ENCODE measurements at places on chromosomes 12 and 14.

- DNase-seq: no peak
Observed at GRCh38 chr14:104239861-104240301, 101.5 kb downstream of the KIF26A start.

DNA sequence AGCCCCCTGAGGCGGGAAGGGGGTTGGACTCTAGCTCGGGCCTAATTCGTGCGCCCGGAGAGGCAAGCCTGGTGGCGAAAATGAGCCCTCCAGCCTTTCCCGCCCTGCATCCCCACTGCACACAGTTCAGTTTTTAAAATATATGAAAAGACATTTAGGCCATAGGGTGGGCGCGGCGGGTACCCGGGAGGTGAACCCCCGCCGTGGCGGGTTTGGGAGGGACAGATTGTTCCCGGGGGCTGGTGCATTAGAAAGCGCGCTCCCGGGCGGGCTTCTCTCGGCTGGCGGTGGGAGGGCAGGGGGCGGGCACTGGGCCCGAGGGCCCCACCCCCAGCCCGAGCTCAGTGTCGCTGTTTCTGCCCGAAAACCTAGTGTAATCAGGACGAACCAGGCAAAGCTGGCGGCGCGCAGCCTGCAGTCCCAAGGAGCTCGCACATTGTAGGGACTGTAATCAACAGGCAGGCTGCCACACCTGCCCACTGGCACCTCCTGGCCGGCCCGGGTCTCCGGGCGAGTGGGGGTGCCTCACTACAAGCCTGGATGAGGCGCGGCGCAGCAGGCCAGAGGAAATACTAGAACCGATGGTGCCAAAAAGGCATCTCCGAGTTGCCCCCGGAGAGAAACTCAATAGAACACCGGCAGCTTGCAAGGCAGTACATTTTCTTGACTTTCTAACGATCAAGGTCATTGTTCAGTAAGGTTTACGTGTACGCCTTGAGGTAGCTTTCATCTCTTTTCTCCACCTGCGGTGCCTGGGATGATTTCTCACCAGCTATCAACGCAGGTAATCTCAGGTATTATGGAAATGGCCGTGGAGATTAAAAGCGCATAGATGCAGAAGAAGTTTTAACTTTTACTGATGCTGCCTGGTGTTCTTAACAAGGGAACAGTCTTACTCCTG, 764 bp upstream of the SPTB start:
- peak; percentile 43 for DNase-seq

DNA sequence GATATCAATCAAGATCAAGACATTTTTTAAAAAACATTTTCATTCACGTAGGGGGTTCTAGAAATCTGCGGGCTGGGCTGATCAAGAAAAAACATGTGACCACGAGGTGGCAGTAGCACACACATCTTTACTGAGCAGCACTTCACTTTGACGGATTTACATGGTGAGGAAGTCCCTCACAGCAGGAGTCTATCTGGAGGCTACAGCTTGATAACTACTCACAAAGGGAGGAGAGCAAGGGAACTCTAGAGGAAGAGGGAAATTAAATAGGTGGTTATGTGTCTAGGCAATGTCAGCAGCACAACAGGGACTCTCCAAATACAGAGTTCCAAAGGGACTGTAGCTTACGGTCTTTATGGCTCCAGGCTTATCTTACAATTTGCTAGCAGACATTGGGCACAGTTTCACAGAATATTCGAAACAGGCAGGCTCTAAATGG, 248.1 kb downstream of the DPY19L2 start:
- DNase-seq: peak; percentile 7

- DNase-seq: no peak
Observed at GRCh38 chr12:60266381-60266852, 670.6 kb downstream of the SLC16A7 start.

- DNase-seq: no peak
Observed at GRCh38 chr12:92123780-92124688, 21.6 kb downstream of the BTG1 start.

DNA sequence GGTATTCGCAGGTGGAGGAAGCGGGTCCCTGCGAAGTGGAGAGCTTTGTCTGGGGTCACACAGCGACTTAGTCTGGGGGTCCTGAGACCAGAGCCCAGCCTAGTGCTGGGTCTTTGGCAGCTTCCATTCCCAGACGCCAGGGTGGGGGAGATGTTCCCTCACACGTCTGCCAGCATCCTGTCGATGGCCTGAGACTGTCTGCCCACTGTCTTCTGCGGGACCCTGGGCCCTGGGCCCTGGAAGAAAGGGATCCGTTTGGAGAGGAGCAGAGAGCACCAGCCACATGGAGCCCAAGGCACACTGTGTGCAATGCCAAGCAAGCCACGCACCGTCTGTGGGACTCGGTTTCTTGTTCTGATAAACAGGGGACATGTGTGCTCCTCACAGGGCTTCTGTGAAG, 197.2 kb downstream of the KIF26A start:
- DNase-seq: no peak

DNA sequence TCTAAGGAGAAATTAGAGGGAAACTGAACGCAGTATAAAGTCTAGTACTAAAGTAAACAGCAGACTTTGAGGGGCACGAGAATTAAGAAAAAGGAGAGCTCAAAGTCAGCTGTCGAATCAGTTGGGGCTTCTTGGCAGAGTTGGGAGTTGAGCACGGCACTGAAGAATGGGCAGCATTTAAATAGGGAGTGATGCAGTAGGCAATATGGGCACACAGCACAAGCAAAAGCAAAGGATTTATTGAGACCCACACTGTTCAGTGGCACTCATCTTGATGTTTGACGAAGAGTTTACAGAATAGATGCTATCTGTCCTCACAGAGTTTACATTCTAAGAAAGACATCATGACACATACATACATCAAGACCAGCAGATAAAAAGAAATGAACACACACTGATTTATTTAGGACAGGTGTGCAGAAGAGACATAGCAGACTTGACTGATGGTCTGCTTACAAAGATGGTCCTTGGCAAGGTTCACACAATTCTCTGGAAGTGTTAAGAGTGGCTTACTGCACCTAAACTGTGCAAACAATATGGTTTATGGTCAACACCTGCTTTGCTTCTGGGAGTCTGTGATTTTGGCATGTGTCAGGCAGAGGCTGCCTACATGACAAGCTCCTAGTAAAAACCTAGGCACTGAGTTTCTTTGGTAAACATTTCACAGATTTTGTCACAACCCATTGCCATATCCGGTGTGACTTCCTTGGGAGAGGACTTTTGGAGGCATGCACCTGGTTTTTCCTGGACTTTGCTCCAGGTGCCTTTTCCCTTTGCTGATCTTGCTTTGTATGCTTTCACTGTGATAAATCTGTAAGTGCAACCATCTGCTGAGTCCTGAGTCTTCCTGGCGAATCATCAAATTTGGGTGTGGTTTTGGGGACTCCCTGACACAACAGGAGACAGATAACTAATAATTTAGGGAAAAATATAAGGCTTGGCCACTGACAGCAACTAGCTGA, 26.3 kb downstream of the ALKBH1 start:
- DNase-seq: no peak

GRCh38 chr12:50032515-50032853, 7.2 kb upstream of the RACGAP1 start:
- no peak for DNase-seq

- no peak for DNase-seq
Observed at GRCh38 chr12:49557187-49557916, 10.6 kb downstream of the MCRS1 start.

GRCh38 chr12:130026608-130027176, 122.9 kb upstream of the TMEM132D start:
- DNase-seq: no peak

- no peak for DNase-seq
Observed at GRCh38 chr12:68780731-68781130, 27.2 kb upstream of the MDM2 start.

DNA sequence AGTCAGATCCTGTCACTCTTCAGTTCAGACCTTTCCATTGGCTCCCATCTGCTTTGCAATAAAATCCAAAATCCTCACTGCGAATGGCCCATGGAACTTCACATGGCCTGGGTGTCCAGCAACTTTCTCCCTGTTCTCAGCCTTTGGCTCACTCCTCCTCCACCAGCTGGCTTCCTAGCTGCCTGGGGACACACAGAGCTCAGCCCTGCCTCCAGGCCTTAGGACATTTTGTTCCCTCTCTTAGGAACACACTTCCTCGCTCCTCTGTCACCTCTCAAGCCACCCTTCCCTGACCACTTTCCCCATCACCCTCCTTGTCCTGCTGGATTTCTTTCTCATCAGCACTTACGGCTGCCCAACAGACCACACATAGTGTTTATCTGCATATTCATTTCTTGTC, 419.6 kb downstream of the MED13L start:
- DNase-seq: no peak

DNA sequence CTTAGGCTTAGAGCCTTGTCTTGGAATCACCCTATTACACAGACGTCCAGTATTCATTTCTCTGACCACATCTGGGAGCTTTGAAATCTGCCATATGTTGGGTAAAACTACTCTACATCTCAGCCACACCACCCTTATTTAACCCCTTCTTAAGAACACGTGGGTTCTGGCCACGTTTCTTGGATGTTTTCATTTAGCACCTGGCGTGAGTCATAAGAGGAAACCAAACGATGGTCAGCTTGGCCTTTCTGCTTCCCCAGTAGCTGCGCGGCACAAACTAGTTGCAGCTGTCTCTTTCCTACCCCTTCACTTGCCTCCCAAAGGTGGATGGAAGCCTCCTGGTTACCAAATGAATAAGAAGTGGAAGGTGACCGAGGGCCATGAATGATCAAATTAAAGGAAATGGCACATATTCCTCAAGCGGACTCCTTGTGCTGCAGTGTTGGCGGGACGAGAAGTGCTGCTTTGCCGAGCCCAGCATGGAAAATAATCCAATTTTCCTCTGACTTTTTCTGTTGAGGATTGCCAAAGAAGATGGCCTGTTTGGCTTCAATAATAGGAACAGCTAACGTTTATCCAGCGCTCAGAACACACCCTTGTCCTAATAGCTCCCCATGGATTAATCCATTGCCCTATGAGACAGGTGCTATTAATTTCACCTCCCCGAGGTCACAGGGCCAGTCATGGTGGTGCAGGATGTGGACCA, 154.1 kb downstream of the ZNF664 start:
- no peak for DNase-seq

GRCh38 chr12:29752121-29752520, 31.6 kb downstream of the TMTC1 start:
- DNase-seq: no peak

DNA sequence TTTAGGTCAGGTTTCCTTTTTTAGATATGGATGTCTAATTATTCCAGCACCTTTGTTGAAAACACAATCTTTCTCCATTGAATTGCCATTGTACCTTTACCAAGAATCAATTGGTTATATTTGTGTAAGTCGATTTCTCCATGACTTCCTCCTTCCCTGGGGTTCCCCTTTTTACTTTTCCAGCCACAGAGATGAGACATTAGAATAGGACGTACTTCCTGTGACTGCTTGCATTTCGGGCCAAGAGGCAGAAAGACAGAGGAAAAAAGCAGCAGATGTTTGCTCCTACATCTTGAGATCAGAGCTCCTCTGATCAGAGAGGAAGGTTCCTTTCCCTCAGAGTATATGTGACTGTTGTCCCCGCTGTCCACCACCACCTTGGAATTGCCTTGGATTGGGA, 453.7 kb upstream of the RGS6 start:
- DNase-seq: no peak

GRCh38 chr12:84922693-84923092, 10.1 kb upstream of the SLC6A15 start:
- no peak for DNase-seq

DNA sequence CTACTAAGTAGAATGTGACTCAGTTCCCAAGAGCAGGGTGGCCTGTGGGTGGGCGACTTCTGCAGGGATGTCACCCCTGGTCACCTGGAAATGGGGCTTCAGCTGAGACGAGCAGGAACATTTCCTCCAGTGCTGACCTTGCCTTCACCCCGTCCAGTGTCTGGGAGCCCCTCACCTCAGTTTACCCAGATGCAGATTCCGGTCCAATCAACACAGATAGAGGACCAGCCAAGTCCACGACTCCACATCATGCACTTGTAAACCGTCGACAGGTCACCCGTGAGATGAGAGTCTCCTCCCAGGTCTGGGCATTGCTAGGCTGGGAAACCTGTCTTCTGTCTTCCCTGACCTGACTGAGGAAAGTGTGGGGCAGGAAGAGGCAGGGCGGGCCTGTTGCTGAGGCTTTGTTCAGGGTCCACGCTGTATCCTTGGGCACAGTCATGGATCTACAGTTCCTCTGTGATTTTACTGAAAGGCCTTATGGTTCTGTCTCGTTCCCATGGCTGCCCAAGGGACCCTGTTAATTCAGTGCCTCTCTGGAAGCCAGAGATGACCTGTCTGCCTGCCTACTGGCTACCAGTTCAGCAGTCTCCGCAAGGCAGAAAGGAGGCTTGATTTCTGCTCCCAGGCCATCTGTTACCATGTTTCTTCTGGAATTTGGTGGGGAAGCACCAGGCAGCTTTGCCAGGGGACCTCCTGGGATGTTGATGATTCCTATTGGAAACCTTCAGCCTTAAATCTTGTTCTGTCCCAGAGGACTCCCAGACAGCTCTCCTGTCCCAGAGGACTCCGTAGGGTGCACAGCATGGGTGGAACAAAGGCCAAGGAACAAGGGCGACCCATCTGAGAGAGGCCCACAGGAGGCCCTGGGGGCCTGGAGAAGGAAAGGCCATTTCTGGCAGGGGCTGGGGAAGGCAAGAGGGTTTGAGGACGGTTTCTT, 288.5 kb upstream of the RTL1 start:
- no peak for DNase-seq

- no peak for DNase-seq
Observed at GRCh38 chr14:65075628-65076325, 26.5 kb downstream of the MAX start.

- no peak for DNase-seq
Observed at GRCh38 chr12:113846883-113847755, 119.0 kb downstream of the RBM19 start.

DNA sequence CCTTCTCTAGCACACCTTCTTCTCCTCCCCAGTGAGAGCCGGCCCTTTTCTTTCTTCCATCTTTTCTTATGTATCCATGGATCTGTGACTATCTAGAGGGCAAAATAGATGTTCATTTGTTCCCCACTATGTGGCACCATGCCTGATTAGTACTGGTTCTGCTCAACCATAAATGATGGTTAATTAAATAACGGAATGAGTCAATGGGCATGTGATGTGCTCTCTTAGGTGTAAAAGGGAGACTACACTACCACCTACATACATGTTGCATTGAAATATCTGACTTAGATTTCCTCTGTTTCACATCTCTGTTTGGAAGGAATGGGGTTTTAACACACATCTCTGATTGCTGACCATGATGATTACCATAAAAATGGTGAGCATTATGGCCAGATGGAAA, 116.5 kb downstream of the BTG1 start:
- no peak for DNase-seq

- DNase-seq: no peak
Observed at GRCh38 chr12:106068296-106068695, 70.5 kb downstream of the NUAK1 start.

- DNase-seq: no peak
Observed at GRCh38 chr14:34129927-34130552, 179.2 kb upstream of the EGLN3 start.

- no peak for DNase-seq
Observed at GRCh38 chr14:20623798-20624197, 17.7 kb downstream of the OR6S1 start.

- no peak for DNase-seq
Observed at GRCh38 chr14:91158091-91158790, 44.4 kb downstream of the DGLUCY start.

All from stimulated activated CD8-positive, alpha-beta memory T cell treated with anti-CD3 and anti-CD28 coated beads, Interleukin-2, amount 100 ng/mL, for 48 hours (primary cell).